ENCODE measurements at places on chromosomes 12 and 14. TPM values are rescaled to one million over a fixed set of nuclear protein-coding genes. Genes with fewer than 3 reads are reported as not detected.
A peak's percentile ranks its signal among the peaks of the same experiment; 100 is the strongest.

DNA sequence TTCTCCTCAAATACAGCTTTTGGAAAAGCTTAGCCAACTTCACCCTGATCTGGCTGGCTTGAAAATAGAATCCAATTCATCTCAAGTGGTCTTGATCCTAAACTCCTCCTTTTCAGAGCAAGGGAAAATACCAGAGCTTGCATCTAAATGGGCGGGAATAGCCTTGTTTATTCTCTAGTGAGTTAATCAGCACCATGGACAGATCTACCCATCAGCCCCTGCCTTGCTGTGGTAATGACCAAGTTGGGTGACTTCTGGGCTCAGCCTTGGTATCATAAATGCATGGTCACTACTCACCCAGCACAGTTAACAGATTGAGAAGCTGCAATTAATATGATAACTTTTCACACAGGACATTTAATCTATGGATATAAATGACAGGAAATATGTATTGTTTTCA lies 196.6 kb downstream of the GLT1D1 start:
- no peak for DNase-seq

DNA sequence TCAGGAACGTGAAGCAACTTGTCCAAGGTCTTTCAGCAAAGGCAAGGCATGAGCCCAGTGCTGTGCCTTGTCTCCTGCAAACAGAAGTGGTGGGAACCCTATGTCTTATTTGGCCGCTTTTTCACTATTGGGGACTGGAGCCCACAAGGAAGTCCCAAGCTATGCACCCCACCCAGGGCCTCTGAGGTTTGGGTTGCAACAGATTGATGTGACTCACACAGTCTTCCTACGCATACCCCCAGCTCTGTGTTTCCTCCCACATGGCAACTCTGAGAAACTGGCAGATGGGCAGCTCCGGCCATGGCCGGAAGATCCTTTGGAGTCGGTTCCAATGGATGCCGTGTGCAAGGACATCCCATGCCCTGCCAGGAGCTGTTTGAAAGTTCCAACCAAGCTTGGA lies 28.3 kb upstream of the CMKLR1 start:
- DNase-seq, result no peak

- peak; percentile 81 for DNase-seq
Measured at GRCh38 chr12:103858953-103859601, 18.0 kb upstream of the NT5DC3 start.

GRCh38 chr14:104254735-104255400 lies 116.5 kb downstream of the KIF26A start:
- DNase-seq, result no peak

GRCh38 chr12:56931474-56931978 lies 2.7 kb downstream of the SDR9C7 start:
- no peak for DNase-seq

DNA sequence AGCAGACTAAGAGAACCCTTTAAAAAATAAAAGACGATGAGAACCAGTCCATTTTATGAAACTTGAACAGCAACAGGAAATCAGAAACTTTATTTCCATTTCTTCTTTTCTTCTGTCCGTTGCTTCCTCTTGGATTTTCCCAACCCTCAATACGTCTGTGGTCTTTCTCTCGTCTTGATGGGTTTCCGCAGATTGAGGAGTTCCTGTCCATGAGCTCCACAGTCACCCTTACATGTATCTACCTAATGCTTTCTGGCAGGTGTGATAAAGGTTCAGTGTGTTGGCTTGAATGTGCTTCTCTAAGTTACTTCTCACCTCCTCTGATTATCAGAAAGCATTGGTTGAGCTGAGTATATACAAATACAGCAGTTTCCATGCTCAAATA lies 110.0 kb downstream of the ETV6 start:
- DNase-seq, result no peak

DNA sequence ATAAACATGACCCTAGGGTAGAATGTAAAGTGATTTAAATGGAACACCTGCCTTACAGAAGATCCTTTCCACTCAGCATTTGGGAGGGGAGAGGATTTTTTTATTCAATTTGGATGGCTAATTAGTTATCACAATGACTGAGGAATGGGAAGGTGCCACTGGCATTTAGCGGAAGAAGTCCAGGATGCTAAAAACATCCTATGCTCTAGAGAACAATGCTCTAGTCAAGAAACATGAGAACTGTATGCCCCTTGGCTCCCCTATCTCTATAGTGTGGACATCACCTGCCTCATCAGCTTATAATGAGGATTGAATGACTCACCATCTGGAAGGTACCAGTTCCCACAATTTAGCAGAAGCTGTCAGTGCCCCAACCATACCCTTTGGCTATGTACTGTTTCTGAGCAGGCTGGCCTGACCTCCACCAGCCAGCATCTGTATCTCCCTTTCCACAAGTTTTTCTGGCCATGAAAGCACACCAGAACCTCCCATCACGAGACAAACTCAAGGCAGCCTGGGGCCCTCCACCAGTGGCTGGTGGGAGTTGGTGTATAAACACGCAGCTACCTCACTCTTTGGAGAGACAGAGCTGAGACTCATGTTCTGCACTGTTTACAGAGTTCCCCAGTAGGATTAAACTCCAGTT lies 109.7 kb upstream of the VASH1 start:
- no peak for DNase-seq

GRCh38 chr14:56156096-56156495 lies 37.9 kb downstream of the PELI2 start:
- DNase-seq, result no peak

- DNase-seq, result no peak
Measured at GRCh38 chr14:48398675-48399282, 723.4 kb upstream of the MDGA2 start.

- no peak for DNase-seq
Measured at GRCh38 chr12:2857021-2857431, at the start of gene TEX52. TSS of gene TEX52 (minus strand) at chr12:2857039. CDS start at chr12:2857026, 13 bp downstream.

DNA sequence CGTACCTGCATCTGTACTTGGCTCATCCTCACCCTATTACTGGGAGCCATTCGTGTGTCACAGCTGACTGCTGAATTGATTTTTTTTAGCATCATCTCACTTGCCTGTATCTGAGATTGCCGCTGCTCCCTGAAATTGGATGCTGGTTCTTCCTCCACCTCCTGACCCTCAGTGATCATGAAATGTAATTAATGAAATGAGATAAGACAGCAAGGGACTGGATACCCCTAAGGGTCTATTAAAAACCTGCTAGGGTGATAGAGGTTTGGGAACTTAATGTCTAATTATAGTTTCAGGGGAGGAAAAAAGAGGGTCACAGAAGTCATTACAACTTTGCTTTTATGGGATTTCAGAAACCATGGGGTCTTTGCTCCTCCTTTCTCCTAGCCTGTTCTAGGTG lies 410.6 kb downstream of the DPF3 start:
- DNase-seq, result no peak

DNA sequence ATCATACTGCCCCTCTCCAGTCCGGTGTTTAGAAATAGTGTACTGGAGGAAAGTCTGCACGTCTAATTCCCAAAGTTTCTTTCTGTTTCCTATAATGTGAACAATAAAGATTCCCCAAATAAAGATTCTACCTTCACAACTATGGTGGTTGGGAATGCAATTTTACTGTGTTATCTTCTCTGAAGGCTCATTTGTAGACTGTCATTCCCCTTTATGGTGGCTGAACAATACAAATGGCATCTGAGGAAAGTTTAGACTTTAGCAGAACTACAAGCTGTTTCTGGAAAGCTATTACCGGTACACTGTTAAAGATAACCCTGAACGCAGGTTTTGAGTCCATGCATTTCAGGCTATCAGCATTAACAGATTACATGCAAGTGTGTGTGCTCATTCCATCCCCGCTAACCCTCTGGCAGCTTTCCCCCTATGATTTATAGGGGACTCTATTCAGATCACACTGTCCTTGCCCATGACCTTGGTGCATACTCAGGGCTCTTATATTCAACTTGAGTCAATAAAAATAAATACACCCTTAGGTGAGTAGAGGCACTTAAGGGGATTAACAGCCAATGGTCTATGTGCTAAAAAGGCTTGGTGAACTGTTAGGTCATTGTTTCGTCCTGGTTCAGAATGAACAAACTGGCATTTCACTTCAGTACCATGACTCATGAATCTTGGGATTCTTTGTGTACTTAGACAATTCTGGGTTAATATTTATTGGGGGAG lies 60.7 kb upstream of the PYGL start:
- DNase-seq, result no peak

DNA sequence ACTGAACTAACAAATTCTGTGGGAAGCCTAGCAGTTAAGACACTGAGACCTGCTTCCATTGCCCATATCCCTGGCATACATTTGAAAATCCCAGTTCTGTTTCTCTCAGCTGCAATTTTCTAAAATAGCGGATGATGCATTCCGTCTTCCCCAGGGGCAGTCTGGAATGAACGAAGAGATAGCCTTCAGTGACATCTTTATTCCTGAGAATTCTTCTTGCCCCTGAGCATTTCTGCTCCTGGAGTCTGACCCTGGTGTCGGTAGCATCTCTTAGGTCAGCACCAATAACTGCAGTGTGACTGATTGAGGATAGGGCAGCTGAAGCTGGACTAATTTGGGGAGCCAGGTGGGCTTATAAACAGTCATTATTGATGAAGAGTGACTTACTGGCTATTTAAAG lies 552.5 kb downstream of the DIO2 start:
- DNase-seq, result no peak

GRCh38 chr14:58491593-58491992 lies 64.1 kb downstream of the KIAA0586 start:
- no peak for DNase-seq

DNA sequence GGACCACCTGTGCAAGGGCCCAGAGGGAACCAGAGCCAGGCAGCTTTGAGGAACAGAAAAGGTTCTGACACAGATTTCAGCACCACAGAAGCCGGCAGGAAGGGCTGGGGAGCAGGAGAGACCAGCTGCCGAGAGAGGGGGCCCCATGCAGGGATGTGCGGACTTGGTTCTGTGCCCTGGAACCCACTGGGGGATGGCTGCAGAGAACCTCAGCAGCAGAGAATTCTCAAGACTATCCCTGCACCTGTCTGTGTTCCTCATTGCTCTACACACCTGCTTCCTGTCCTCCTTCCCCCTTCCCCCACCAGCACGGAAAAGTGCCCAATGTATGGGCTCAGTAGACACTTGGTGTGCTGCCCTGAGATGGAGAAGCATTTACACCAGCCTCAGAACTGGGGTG lies 3.2 kb downstream of the SERPINA9 start:
- DNase-seq, result no peak

DNA sequence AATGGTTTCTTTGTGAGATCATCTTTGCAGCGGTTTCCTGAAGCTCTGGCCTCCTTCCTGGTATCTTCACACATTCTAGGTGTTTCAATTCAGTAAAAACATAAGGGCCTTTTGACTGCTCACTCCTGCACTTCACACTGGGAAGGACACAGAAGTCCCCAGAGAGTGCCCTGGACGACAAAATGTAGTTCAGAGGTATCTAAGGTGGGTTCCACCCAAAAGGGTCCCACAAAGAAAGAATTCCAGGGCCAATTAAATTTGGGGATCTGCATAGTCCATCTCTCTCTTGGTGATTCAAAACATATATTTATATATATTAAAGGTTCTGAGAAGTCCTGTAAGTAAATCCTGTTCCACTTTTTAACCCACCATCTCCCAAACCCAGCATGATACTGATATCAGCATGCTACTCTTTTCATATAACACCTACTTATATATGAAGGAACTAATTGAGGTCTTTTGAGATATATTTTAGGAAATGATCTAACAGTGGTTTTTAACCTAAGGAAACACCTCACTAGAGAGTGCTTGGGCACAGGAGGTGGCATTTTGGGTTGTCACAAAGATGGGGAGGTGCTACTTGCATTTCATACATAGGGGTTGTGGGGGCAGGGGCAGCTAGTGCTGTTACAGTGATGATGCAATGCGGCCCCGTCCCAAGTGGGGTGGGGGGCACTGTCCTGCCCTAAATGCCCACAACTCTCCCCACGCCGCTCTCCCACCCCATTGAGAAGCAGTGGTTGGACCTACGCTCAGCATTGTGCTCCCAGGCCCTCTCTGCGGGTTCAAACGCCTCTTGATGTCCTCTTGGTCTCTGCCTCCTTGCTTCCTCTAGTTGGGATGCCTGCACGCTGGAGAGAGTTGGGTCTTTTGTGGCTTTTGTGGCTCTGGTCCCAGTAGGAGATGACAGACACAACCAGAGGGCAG lies 109.4 kb downstream of the ARF6 start:
- peak; percentile 41 for DNase-seq

DNA sequence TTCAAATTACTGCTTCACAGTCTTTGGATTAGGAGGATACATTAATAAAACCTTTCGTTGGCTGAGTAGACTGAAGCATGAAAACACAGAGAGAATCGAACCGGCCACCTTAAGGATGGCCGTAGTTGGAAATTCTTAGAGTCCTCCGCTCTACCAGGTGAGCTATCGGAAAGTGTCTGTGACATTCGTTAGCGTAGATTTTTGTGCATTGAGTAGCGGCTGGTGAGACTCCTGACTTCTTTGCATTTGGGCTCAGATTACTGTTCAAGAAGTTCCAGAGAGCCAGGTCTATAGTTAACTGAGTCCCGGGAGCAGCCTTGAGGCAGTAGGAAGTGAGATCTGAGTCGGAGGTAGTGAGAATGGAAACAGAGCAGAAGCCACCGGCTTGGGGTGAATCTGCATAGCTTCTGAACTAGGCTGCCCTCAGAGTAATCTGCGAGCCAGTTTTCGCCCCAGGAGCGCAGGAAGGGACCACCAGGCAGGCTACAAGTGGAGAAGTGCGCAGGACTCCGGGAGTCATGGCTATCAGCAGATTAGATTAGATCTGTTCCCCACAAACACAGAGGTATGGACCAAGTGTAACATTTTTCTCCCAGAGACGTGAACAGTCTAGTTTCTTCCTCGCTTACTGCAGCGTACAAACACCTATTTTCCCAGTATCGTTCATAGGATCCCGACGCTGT lies 11.0 kb downstream of the OR6S1 start:
- peak; percentile 45 for DNase-seq

- no peak for DNase-seq
Measured at GRCh38 chr12:52225752-52226151, 7.3 kb upstream of the KRT7 start.

DNA sequence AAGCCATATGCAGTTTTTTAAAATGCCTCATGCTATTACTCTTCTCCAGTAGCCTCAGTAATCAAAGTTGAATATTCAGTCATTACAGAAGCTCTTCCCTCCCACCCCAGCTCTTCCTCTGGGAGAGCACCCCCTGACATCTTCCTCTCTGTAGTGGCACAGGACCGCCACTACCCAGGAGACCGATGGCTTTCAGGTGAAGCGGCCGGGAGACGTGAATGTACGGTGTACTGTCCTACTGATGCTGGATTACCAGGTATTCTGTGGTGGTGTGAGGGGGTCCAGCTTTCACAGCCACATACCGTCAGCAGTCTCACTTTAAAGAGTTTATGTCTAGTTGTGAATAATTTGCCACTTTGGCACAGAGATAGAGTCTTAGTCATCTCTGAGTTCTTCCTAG lies 4.6 kb downstream of the SMARCD1 start:
- DNase-seq, result no peak

- DNase-seq, result no peak
Measured at GRCh38 chr12:115553622-115554021, 723.9 kb downstream of the MED13L start.

GRCh38 chr14:65170768-65171507 lies 68.6 kb upstream of the MAX start:
- DNase-seq, result peak; percentile 17

- no peak for DNase-seq
Measured at GRCh38 chr12:124739953-124740561, 123.6 kb downstream of the SCARB1 start.

Gene OTUB2
- total RNA-seq, result not detected

Gene KERA
- not detected for total RNA-seq

Gene SERPINA9
- not detected for total RNA-seq

Gene TMTC2
- 17.1 TPM for total RNA-seq

Gene SELPLG
- total RNA-seq, result 2.2 TPM

Gene SLC25A21
- 0.82 TPM for total RNA-seq

Gene MYL2
- not detected for total RNA-seq

Gene KRT78
- total RNA-seq, result not detected

Gene MSI1
- total RNA-seq, result not detected

Gene FCF1
- total RNA-seq, result 24.1 TPM

Gene CDKL1
- 36.8 TPM for total RNA-seq

All from transverse colon (tissue), 4 donors.